ENCODE measurements at places on chromosomes 5 and 9.

DNA sequence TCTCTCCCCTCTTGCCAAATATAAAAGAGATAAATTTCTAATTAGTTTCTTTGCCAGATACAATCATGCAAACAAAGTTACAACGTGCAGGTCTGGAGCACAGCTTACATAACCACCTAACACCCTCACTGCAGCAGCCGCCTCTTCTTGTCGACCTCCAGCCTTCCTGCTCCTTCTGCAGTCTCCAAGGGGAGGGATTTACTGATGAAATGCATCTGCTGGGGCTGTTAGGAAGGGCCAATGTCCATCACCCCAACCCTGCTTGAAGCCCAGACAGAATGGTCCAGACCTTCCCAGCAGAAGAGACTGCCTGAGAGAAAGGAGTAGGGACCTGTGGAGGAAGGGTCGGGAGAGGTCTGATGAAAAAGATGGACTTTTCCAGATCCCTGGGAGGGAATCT, 15.2 kb downstream of the KCNV2 start:
- DNase-seq, result no peak

GRCh38 chr9:121557581-121558447, 58.2 kb upstream of the GGTA1 start:
- DNase-seq, result peak; percentile 47

DNA sequence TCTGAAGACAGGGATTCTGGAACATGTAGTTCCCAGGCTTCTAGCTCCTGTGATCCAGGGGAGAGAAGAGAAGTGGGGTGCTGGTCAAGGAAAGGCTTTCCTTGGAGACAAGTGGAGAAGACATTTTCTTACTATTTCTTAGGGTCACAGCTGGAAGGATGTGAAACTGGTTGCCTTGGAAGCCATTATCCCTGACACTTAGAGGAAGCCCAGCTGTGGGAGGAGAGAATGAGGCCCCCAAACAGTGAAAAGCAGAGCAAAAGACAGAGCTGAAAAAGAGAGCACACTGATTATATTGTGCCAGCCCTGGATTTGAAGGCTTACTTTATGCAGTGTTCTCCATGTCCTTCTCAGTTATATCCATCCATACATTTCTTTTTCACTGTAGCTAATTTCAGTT, 17.5 kb upstream of the SHB start:
- DNase-seq, result no peak

DNA sequence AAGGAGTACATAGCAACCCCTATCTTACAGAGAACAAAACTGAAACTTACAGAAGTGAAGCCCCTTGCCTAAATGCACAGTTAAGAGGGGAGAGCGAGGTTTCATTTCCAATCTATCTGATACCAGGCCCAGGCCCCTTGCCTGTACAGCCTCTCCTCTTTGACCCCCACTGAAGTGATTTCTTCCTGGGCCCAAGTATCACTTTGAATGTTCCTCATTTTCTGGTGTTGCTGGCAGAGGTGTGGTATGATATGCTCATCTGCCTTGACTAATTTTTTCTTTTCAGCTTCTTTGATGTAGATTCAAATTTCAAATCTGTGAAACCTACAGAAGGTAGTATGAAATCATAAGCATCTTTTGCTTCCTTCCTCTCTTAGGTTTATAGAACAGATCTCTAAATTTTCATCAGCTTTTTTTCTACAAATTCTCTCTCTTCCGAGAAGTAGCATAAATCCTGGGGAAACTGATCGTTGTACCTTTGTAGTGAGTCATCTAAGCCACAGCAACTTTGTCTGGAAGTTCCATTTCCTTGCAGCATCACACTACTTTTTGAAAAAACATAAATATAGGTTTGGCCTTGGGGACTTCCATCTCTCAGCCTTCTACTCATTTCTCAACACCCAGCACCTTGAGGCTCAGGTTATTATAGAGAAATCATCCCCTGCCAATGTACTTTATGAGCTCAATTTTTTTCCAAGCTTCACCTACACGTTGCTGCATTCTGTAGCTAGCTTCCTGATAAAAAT, 402.4 kb upstream of the PTGER4 start:
- no peak for DNase-seq

GRCh38 chr5:37436146-37436934, 57.2 kb downstream of the WDR70 start:
- no peak for DNase-seq

- no peak for DNase-seq
These were observed 27.0 kb downstream of the CCNJL start for GRCh38 chr5:160285316-160285715.

DNA sequence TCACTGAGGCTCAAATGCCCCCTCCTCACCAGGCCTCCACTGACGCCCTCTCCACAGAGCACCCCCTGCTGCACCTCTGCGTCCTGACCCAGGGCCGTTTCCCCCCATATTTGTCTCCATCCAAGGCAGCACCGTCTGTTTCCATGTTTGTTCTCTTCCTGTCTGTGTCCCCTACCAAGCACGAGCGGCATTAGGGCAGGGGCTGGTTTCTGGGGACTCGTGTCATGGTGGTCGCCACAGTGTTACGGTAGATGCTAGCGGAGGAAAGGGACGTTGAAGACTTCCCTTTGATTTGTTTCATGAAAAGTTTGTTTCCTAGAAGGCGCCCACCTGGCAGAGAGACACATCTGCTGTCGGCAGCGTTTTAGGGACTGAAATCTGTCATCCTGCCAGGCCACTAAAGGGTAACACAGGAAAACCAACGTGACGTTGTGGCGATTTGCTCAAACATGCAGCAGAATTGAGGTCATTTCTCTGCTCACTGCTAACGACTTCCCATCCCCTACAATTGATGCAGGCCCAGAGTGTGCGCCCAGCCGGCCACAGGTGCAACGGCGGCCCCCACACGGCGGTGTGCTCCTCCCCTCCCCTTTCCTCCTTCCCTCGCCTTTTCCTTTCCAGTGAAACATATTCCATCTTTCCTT, 79.3 kb upstream of the IRX4 start:
- DNase-seq, result no peak

- no peak for DNase-seq
These were observed 1.9 kb downstream of the RASEF start for GRCh38 chr9:83061036-83061435.

DNA sequence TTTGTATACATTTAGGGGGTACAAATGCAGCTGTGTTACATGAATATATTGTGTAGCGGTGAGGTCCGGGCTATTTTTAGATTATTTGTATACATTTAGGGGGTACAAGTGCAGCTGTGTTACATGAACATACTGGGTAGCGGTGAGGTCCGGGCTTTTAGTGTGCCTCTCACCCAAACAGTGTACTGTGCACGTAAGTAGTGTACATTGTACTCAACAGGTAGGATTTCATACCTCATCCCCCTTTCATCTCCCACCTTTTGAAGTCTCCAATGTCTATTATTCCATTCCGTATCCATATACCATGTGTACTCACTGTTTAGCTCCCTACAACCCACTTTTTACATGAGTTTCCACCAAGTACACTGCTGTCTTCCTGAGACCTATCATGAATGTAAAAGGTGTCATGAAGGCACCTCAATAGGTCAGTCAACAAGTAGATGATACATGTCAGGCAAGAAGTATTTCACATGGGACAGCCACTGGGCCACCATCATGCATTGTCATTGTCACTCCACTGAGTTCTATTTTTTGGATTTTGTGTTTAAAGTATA, 27.7 kb downstream of the SKP1 start:
- no peak for DNase-seq

GRCh38 chr5:14675865-14676300, 11.4 kb downstream of the OTULIN start:
- DNase-seq, result no peak

GRCh38 chr5:36585701-36586100, 20.7 kb upstream of the SLC1A3 start:
- no peak for DNase-seq

GRCh38 chr9:133842721-133843227, 104.6 kb upstream of the SARDH start:
- DNase-seq, result no peak

GRCh38 chr5:86974955-86975354, 292.7 kb upstream of the RASA1 start:
- DNase-seq, result no peak

DNA sequence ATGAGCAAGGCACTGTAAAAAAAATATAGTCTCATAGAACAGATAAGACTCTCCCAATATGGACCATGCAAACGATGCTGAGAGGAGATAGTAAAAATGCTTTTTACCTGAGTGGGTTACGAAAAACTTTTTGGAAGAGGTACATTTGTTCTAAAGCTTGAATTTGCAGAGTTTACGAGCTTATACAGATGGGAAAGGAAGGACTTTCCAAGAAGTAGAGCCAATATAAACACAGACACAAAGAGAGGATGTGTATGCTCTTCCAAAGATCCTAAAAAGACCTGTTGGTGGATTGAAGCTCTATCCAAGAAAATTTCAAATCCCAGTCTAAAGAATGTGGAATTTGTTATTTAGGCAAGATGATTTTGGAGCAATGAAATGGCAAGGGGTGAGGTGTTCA, 127.1 kb upstream of the SLCO6A1 start:
- no peak for DNase-seq

- DNase-seq, result no peak
These were observed 31.0 kb downstream of the HMHB1 start for GRCh38 chr5:143842920-143843319.

DNA sequence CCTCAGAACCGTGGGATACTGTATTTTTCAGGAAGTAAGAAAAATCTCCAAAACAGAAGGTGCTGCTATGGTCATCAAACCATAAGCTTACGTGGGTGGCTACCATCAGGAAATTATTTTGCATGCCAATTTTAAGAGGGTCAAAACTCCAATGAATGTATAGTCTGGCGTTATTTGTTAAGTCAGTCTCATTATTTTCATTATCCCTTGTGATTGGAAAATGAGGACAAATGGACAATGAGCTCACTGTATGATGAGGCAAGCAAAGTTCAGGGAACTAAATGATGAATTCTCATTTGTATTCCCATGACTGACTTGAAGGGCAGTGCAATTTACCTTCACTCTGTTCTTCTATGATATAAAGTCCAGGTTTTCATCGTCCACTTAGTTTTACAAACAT, 17.6 kb downstream of the PUM3 start:
- DNase-seq, result no peak

- DNase-seq, result no peak
These were observed 6.4 kb upstream of the MEF2C start for GRCh38 chr5:88889189-88890069.
